ENCODE measurements at places on chromosomes 1 and 21. TPM values are rescaled to one million over a fixed set of nuclear protein-coding genes. Genes with fewer than 3 reads are reported as not detected.

The S100A9 gene
- not detected for total RNA-seq

The PMF1 gene
- 63.5 TPM for total RNA-seq

The ATP1A4 gene
- not detected for total RNA-seq

- H3K36me3 ChIP-seq = no peaks in the 10 kb centered on the region
- H3K27me3 ChIP-seq = peaks cover 11% of the 10 kb centered on the region
- H3K27ac ChIP-seq = no peak overlapping the region
- H3K4me3 ChIP-seq = no peak overlapping the region
- no peaks in the 10 kb centered on the region for H3K4me1 ChIP-seq
- no peak for DNase-seq
These were observed 44.8 kb upstream of the KAZN start for GRCh38 chr1:14553711-14554110.

- H3K36me3 ChIP-seq = no peaks in the 10 kb centered on the region
- DNase-seq = no peak
- H3K4me1 ChIP-seq = peaks cover 18% of the 10 kb centered on the region
- no peaks in the 10 kb centered on the region for H3K27me3 ChIP-seq
- H3K4me3 ChIP-seq = no peak overlapping the region
These were observed 608.5 kb downstream of the SMYD3 start for GRCh38 chr1:245898581-245898980.

DNA sequence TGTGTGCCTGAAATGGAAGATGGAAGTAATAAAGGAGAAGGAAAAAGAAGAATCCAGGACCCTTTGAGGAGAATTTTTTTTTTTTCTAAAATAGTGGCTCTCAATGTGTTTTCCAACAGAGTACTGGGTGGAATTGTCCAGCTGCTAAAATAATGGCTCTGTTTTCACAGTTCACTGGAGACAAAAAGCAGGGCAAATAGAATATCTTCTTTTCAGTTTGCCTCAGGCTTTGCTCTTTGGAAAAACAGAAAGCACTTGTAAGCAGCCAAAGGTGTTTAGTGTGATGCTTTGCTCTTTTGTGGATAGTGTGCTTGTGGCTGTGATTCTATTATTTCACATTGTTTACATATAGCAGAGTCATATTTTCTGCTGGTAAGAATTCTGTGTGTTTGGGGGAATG lies 77.4 kb upstream of the MROH9 start:
- no peaks in the 10 kb centered on the region for H3K27me3 ChIP-seq
- no peaks in the 10 kb centered on the region for H3K4me1 ChIP-seq
- H3K36me3 ChIP-seq = no peaks in the 10 kb centered on the region
- DNase-seq = no peak
- no peak overlapping the region for H3K27ac ChIP-seq

DNA sequence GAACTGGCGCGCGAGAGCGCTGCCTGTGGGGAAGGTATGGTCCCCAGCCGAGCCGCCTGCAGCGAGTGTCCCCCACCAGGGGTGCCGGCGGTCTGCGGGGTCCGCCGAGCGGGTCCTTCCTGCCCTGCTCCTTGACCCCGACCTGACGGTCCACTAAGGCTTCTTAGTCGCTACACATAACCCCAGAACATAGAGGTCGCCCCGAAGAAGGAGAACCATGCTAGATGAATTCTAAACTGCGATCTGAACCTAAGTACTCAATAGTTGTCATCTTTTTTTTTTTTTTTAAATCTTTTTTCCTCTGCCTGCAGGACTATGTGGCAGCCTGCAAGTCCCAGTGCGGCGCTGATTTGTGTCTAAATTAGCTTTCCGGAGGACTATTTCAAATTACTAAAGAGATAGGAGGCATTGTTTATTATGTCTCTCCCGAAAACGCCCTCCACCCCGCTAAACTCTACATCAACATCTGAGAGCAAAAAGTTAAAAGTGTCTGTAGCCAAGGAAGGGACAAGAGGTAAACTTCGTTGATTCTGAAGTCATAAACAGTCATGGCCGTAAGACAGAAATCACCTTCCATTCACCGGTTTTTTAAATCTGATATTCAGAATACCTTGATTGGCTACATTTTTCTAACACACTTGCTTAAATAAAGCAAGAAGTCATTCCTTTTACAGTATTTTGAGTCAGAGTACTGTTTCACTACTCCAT lies 476 bp downstream of the AXDND1 start:
- peak overlapping the region; percentile 89 for H3K27ac ChIP-seq
- H3K36me3 ChIP-seq = no peaks in the 10 kb centered on the region
- no peaks in the 10 kb centered on the region for H3K4me1 ChIP-seq
- peak overlapping the region; percentile 71 for H3K4me3 ChIP-seq
- no peak for DNase-seq

DNA sequence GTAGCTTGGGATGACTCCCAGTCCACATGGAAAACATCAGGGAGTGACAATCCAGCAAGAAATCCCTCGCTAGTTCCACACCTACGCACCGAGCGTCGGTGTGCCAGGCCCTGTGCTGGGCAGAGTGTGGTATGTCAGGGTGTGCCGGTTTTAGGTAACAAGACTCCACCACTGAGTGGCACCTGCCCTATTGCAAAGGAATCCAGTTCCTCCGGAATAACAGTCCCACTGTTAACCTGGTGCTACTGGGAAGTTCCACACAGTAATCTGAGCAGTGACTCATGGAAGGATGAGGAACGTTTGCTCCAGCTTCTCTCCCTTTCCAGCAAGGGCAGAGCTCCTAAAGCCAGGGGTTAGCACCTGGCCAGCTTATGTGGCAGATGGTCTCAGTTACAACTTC lies 14.3 kb downstream of the RNF207 start:
- H3K4me3 ChIP-seq = no peak overlapping the region
- H3K27ac ChIP-seq = no peak overlapping the region
- no peak for DNase-seq
- H3K36me3 ChIP-seq = peaks cover 27% of the 10 kb centered on the region

DNA sequence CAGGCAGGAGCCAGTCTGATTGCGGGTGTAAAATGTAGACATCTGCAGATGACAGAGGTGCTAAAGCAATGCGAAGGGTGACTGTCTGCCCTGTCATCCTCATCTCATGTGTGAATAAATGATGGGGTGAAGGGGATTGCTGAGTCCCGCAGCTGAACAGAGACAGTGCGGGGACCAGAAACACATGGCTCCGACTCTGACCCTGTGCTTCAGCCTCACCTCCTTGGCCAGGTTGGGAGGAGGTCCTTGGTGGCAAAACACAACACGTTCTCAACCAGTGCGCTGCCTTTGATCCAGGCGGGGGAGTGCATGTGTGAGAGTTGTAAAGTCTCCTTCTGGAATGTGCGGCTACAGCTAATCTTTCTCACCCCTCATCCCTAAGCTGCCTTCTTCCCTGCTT lies 32.0 kb upstream of the TTC22 start:
- no peaks in the 10 kb centered on the region for H3K4me1 ChIP-seq
- H3K4me3 ChIP-seq = no peak overlapping the region
- H3K27ac ChIP-seq = no peak overlapping the region
- H3K27me3 ChIP-seq = peaks cover 17% of the 10 kb centered on the region
- DNase-seq = no peak

- H3K4me3 ChIP-seq = no peak overlapping the region
- peaks cover 4% of the 10 kb centered on the region for H3K4me1 ChIP-seq
- H3K27me3 ChIP-seq = no peaks in the 10 kb centered on the region
- H3K27ac ChIP-seq = no peak overlapping the region
- DNase-seq = peak; percentile 2
- H3K36me3 ChIP-seq = no peaks in the 10 kb centered on the region
These were observed 66.7 kb downstream of the MAGI3 start for GRCh38 chr1:113456967-113457366.

DNA sequence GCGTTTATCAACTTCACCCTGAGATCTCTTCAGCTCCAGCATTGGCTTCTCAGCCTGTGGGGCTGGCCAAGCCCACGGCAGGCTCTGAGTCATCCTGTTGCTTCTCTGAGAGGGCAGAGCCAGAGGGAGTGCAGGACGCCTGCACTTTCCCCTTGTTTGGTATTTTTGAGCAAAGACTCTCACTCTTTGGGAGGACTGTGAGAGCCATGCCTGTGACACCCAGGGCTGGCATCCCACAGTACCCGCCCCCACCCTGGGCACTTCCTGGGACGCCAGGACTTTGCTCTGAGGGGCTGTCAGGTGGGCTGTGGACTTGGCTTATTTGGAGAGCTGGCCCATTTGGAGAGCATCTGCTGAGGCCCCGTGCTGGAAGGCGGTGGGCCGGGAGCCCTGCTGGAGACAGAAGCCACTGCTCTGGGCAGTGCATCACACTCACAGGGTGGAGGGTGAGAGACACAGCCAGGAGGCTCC lies 37.4 kb downstream of the VANGL1 start:
- no peak for DNase-seq
- H3K36me3 ChIP-seq = no peaks in the 10 kb centered on the region
- no peaks in the 10 kb centered on the region for H3K27me3 ChIP-seq
- no peak overlapping the region for H3K27ac ChIP-seq
- H3K4me3 ChIP-seq = no peak overlapping the region

- peaks cover 38% of the 10 kb centered on the region for H3K4me1 ChIP-seq
- DNase-seq = peak; percentile 72
These were observed 55.9 kb downstream of the NENF start for GRCh38 chr1:212488436-212489283.

GRCh38 chr1:38402230-38402815 lies 355.7 kb upstream of the POU3F1 start:
- DNase-seq = no peak
- H3K4me3 ChIP-seq = no peak overlapping the region
- no peak overlapping the region for H3K27ac ChIP-seq

DNA sequence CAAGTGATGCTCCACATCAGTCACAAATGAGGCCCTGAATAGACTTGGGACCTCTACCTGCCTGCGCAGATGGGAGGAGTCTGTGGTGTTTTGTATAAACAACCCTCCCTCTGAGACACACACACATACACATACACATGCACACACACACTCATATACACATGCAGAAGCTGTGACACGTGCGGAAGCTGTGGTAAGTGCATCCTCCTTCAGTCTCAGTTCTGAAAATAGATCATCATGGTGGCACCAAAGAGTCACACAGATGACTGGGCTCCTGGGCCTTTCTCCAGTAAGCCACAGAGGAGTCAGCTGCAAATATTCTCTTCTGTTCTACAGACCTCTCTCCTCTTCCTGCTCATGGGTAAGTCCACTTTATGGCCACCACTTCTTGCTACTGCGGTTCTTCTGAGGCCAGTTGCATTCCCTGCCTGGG lies at the start of gene LY9:
TSS of gene LY9 (plus strand) at position 224 of the 433 bp plus-strand sequence. CDS start at position 238, 14 bp downstream.
- no peak within 1 kb of the TSS for H3K4me3 ChIP-seq
- H3K27me3 ChIP-seq = no peaks in the 10 kb centered on the region
- no peak within 1 kb of the TSS for H3K27ac ChIP-seq
- no peak for DNase-seq

GRCh38 chr1:30527511-30528140 lies 195.8 kb downstream of the MATN1 start:
- H3K36me3 ChIP-seq = no peaks in the 10 kb centered on the region
- peak overlapping the region; percentile 88 for H3K27ac ChIP-seq
- no peak overlapping the region for H3K4me3 ChIP-seq
- H3K27me3 ChIP-seq = no peaks in the 10 kb centered on the region
- peak; percentile 80 for DNase-seq

- H3K27ac ChIP-seq = no peak overlapping the region
- no peaks in the 10 kb centered on the region for H3K27me3 ChIP-seq
- H3K36me3 ChIP-seq = no peaks in the 10 kb centered on the region
- no peak overlapping the region for H3K4me3 ChIP-seq
These were observed 382.9 kb upstream of the B3GALT2 start for GRCh38 chr1:193569096-193569982.

GRCh38 chr1:201584471-201585092 lies 45.7 kb downstream of the NAV1 start:
- no peak overlapping the region for H3K4me3 ChIP-seq
- no peaks in the 10 kb centered on the region for H3K4me1 ChIP-seq
- peak; percentile 41 for DNase-seq
- H3K36me3 ChIP-seq = peaks cover 15% of the 10 kb centered on the region

GRCh38 chr1:7508934-7509519 lies 262.1 kb upstream of the VAMP3 start:
- no peaks in the 10 kb centered on the region for H3K4me1 ChIP-seq
- no peak overlapping the region for H3K27ac ChIP-seq
- no peaks in the 10 kb centered on the region for H3K36me3 ChIP-seq
- peaks cover 20% of the 10 kb centered on the region for H3K27me3 ChIP-seq
- no peak for DNase-seq

- H3K4me1 ChIP-seq = peaks cover 5% of the 10 kb centered on the region
- no peak overlapping the region for H3K4me3 ChIP-seq
- DNase-seq = no peak
- no peaks in the 10 kb centered on the region for H3K36me3 ChIP-seq
These were observed 166.9 kb upstream of the FOXD3 start for GRCh38 chr1:63155437-63155836.

DNA sequence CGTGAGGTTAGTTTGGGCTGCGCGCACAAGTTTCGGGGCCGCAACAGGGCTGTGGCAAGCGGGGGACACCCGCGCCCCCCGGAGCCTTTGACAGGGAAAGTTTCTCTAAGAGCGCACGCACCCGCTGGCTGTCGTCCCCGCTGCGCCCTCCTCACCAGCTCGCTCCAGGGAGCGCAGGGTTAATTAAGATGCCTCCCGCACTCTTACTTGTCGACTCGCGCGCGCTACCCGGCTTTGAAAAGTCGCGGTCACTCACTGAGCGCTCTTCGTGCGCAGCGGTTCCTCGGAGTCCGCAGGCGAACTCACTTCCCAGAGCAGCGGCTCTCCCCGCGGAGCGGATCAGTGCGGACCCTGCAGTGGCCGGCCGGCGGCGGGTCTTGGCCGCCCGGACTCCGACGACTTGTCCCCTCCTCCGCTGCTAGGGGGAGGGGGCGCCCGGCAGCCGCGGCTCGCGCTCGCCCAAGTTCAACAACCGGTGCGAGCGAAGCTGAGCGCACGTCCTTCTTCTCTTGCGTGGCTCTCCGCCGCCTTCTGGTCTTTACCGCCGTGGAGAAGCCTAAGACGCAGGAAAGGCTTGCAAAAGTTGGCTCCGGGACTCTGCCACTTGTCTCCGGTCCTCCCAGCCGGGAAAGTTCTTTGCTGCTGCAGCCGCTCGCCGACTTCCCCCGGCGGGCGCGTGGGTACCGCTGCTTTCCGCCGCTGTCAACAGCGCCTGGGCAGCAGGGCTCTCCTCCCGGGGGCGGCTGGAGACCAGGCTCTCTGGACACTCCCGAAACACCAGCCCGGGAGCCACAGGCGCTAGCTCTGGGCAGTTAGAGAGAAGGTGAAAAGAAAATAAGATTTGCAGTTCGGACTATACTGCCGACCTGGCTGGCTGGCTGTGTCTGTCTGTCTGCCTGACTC lies 506 bp downstream of the JUN start:
- H3K27me3 ChIP-seq = no peaks in the 10 kb centered on the region
- peak; percentile 70 for DNase-seq
- H3K36me3 ChIP-seq = peaks cover 37% of the 10 kb centered on the region
- peak overlapping the region; percentile 85 for H3K4me3 ChIP-seq
- H3K27ac ChIP-seq = peak overlapping the region; percentile 98
- H3K4me1 ChIP-seq = peaks cover 12% of the 10 kb centered on the region

DNA sequence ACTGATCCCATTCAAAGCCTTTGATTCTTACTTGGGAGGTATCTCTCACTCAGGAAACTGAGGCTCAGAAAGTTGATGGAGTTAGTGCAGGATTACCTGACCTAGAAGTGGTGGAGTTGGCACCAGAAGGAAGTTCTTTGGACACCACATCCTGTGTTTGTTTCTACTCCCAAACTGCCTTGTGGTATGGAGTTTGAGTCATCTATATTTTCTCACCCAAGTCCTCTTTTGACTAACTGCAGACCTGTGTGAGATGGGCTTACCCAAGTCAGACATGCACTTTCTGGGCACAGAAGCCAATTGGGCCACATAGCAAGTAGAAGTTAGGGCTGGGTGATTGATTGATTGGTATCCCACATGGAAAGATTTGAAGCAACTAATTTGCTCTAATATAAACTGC lies 36.1 kb downstream of the FGGY start:
- no peaks in the 10 kb centered on the region for H3K4me1 ChIP-seq
- H3K27me3 ChIP-seq = no peaks in the 10 kb centered on the region
- no peak overlapping the region for H3K4me3 ChIP-seq
- no peak for DNase-seq

Data from SJCRH30 (cell line).